ENCODE measurements at places on chromosomes 1 and 21. TPM values are rescaled to one million over a fixed set of nuclear protein-coding genes. Genes with fewer than 3 reads are reported as not detected.

Gene UMODL1
- not detected for total RNA-seq

DNA sequence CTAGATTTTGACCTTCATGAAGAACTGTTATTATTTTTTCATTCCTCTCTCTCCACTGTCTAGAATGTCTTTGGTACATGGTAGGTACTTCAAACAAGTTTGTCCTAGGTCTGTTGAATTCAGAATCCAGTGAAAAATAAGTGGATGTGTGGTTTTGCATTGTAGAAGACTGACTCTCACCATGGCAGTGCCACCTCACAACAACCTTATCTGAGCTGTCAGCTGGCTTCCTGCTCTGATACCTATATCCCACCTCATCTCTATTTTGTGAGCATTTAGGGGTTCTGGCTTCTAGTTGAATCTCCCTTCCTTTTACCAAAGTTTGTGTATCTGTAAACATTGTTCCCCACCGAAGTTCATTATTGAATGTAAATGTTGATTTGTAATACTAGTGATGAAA is 9.1 kb downstream of the SWT1 start:
- H3K27ac ChIP-seq, result no peak overlapping the region
- H3K4me1 ChIP-seq, result peaks cover 14% of the 10 kb centered on the region
- no peak for DNase-seq
- no peak overlapping the region for H3K4me3 ChIP-seq
- H3K36me3 ChIP-seq, result peaks cover 2% of the 10 kb centered on the region

Gene PCBP3
- total RNA-seq, result 2.4 TPM

Gene PUSL1
- 132 TPM for total RNA-seq

DNA sequence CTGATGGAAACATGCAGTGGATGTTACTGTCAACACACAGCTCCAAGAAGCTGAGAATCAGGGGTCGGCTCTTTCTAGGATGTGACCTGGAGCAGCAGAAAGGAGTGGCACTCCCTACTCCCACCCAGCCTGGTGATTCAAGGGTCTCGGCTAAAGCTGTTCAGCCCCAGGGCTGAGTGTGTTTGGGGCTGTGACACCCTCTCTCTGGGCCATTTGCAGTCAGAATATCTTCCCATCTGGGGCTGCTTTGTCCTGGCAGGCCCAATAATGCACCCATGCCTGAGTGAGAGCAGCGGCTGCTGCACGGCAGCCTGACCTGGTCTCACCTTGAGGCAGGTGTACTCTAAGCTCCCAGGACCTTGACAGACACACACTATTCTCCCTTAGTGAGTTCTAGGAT is 52.5 kb upstream of the AJAP1 start:
- no peaks in the 10 kb centered on the region for H3K36me3 ChIP-seq
- no peak overlapping the region for H3K27ac ChIP-seq
- no peak for DNase-seq
- no peaks in the 10 kb centered on the region for H3K4me1 ChIP-seq
- H3K27me3 ChIP-seq, result peaks cover 53% of the 10 kb centered on the region

Gene NGF
- total RNA-seq, result 0.86 TPM

GRCh38 chr1:74180490-74180889 is 17.5 kb downstream of the LRRIQ3 start:
- H3K36me3 ChIP-seq, result no peaks in the 10 kb centered on the region
- H3K27me3 ChIP-seq, result no peaks in the 10 kb centered on the region
- H3K4me3 ChIP-seq, result no peak overlapping the region

Gene PHACTR4
- 12.7 TPM for total RNA-seq

GRCh38 chr1:116879478-116880133 is 30.1 kb upstream of the PTGFRN start:
- H3K27ac ChIP-seq, result no peak overlapping the region
- H3K36me3 ChIP-seq, result no peaks in the 10 kb centered on the region
- no peak for DNase-seq
- no peak overlapping the region for H3K4me3 ChIP-seq
- peaks cover 11% of the 10 kb centered on the region for H3K4me1 ChIP-seq

GRCh38 chr1:168469690-168470089 is 74.1 kb downstream of the XCL2 start:
- H3K27ac ChIP-seq, result no peak overlapping the region
- H3K36me3 ChIP-seq, result no peaks in the 10 kb centered on the region
- H3K4me1 ChIP-seq, result peaks cover 47% of the 10 kb centered on the region
- DNase-seq, result peak; percentile 40

GRCh38 chr1:34477632-34478141 is 277.2 kb upstream of the GJB5 start:
- H3K27ac ChIP-seq, result no peak overlapping the region
- H3K4me3 ChIP-seq, result no peak overlapping the region
- no peaks in the 10 kb centered on the region for H3K36me3 ChIP-seq
- DNase-seq, result no peak
- peaks cover 10% of the 10 kb centered on the region for H3K27me3 ChIP-seq

GRCh38 chr21:24290151-24290833 is 1317.0 kb downstream of the MRPL39 start:
- H3K4me1 ChIP-seq, result no peaks in the 10 kb centered on the region
- DNase-seq, result no peak
- H3K4me3 ChIP-seq, result no peak overlapping the region
- no peaks in the 10 kb centered on the region for H3K27me3 ChIP-seq

GRCh38 chr1:26220199-26220912 is 13.6 kb upstream of the CEP85 start:
- no peaks in the 10 kb centered on the region for H3K27me3 ChIP-seq
- no peak for DNase-seq
- no peak overlapping the region for H3K27ac ChIP-seq
- no peaks in the 10 kb centered on the region for H3K4me1 ChIP-seq
- no peaks in the 10 kb centered on the region for H3K36me3 ChIP-seq

DNA sequence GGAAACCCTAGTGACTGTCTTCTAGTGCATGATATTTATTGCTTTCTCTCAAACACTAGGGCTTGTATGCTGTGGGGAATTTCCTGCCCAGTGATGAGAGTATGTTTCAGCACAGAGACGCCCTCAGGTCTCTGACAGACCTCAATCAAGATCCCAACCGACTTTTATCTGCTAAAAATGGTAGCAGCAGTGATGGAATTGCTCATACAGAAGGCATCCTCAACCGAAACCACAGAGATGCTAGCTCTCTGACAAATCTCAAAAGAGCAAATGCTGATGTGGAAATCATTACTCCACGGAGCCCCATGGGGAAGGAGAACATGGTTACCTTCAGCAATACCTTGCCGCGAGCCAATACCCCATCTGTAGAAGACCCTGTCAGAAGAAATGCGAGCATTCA is 41.3 kb downstream of the PLPPR4 start:
- no peaks in the 10 kb centered on the region for H3K4me1 ChIP-seq
- H3K27me3 ChIP-seq, result no peaks in the 10 kb centered on the region
- no peak for DNase-seq
- no peak overlapping the region for H3K4me3 ChIP-seq
- H3K36me3 ChIP-seq, result no peaks in the 10 kb centered on the region

Gene ARHGAP29
- total RNA-seq, result 166 TPM

DNA sequence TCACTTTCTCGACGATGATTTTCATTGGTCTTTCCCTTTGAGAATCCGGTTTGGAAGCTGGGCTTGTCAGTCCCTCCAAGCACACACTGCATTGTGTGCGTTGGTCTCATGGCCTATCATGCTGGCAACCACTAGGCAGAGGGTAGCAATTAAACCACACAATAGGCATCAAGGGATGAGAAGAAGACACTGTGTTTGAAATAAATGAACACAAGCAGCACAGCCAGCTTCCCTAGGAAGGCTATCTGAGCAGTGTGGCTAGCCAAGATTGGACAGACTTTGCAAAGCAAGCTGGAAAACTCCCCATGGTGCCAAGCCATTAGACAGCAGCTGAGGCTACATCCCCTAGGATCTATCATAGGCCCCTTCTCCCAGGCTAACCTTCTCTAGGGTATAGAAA is 288.7 kb downstream of the NUF2 start:
- no peak for DNase-seq
- H3K36me3 ChIP-seq, result no peaks in the 10 kb centered on the region
- H3K27ac ChIP-seq, result no peak overlapping the region
- H3K27me3 ChIP-seq, result no peaks in the 10 kb centered on the region
- H3K4me1 ChIP-seq, result no peaks in the 10 kb centered on the region
- H3K4me3 ChIP-seq, result no peak overlapping the region

DNA sequence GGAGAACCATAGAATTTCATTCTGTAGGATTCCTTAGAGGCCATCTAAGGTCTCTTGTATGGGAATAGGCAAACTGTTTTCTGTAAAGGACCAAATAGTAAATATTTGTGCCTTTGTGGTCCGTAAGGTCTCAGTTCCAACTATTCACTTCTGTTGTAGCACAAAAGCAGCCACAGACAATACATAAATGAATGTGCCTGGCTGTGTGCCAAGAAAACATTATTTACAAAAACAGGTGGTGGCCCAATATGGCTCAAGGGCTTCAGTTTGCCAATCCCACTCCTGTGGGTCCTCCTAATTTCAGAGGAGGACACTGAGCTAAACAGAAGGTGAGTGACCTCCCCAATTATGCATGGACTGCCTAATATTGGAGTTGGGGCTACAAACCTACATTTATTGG is 67.6 kb upstream of the EDEM3 start:
- no peaks in the 10 kb centered on the region for H3K36me3 ChIP-seq
- no peak overlapping the region for H3K4me3 ChIP-seq
- H3K27ac ChIP-seq, result no peak overlapping the region
- DNase-seq, result no peak
- H3K27me3 ChIP-seq, result no peaks in the 10 kb centered on the region
- H3K4me1 ChIP-seq, result no peaks in the 10 kb centered on the region

DNA sequence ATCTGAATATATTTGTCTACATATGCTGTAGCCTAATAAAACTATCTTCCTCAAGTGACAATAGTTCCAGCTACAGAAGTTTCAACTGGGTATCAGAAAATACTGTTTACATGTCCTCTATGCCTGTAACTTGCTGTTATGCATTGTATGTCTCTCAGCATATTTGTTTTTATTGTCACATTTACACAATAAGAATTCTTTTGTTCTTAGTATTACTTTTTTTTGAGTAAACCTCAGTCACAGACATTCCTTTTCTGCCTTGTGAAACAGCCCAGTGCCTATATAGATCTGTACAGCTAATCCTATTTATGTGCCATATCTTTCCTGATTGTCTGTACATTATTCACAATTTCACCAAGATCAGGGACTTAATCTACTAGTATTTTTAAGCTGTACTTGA is 565.2 kb downstream of the NEGR1 start:
- H3K4me1 ChIP-seq, result no peaks in the 10 kb centered on the region
- H3K4me3 ChIP-seq, result no peak overlapping the region
- H3K27ac ChIP-seq, result no peak overlapping the region
- no peaks in the 10 kb centered on the region for H3K36me3 ChIP-seq

Gene KCNJ6
- total RNA-seq, result not detected

DNA sequence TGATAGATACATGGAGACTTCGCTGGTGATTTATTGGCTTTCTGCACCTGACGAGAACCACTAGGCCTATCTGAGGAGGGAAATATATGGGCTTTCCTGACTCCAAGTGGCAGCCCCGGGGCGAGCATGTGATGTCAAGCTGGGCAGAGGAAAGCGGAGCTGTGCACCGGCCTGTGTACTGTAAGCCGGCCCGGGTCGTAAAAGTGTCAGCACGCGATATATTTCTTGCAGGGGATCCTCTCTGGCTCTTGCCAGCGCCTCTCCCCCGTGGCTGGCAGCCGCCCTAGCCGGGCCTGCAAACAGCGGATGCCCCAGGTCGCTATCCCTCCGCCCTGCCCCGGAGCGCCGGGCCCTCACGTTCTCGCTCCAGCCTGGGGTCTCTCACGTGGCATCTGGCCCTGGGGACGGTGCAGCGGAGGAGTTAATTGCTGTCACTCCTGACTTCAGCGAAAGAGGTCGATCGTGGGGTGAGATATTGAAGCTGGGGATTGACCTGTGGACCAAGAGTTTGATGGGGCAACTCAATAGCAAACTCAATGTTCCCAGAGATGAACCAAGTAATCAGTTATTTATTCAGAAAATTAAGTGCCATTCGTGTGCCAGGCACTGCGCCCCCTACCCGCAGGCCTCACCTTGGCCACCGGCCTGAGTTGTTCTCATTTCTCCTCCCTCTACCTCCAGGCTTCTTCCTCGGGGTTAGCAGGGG is 41.0 kb upstream of the HAO2 start:
- H3K27me3 ChIP-seq, result peaks cover 22% of the 10 kb centered on the region
- no peak overlapping the region for H3K4me3 ChIP-seq
- DNase-seq, result no peak
- H3K36me3 ChIP-seq, result no peaks in the 10 kb centered on the region

- no peak overlapping the region for H3K4me3 ChIP-seq
- H3K36me3 ChIP-seq, result peaks cover 33% of the 10 kb centered on the region
- no peak overlapping the region for H3K27ac ChIP-seq
- H3K4me1 ChIP-seq, result no peaks in the 10 kb centered on the region
- no peaks in the 10 kb centered on the region for H3K27me3 ChIP-seq
Measured at GRCh38 chr1:44300852-44301251, 54.2 kb downstream of the ERI3 start.

DNA sequence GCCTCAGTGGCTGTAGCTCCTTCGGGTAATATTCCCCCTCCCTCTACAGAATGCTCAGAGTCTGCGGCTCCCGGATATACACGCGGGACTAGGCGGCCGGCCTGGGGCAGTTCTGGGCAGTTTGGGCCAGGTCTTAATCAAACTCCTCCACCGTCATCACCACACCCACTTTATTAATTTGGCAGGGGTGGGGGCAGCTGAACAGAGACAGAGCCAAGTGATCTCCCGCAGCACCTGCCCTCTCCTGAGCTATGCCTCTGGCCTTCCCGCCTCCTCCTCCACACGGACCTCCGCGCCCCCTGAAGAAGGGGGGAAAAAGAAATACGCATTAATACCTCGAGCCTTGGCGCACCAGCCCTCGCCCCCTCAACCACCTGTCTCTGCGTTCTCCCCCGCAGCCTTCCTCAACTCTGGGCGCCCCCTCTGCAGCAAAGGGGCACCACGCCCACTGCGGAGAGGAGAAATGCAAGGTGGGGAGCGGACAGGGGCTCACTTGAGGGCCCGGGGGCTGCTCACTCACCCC is 42.6 kb downstream of the CD34 start:
- peaks cover 51% of the 10 kb centered on the region for H3K4me1 ChIP-seq
- peaks cover 30% of the 10 kb centered on the region for H3K36me3 ChIP-seq
- H3K27ac ChIP-seq, result peak overlapping the region; percentile 76
- peak; percentile 70 for DNase-seq
- peak overlapping the region; percentile 98 for H3K4me3 ChIP-seq

Gene OLFM3
- not detected for total RNA-seq

GRCh38 chr21:29953690-29954089 is 13.9 kb upstream of the GRIK1 start:
- no peak overlapping the region for H3K27ac ChIP-seq
- H3K4me1 ChIP-seq, result no peaks in the 10 kb centered on the region
- no peaks in the 10 kb centered on the region for H3K36me3 ChIP-seq
- H3K27me3 ChIP-seq, result peaks cover 24% of the 10 kb centered on the region
- no peak for DNase-seq

All from PC-3 (cell line).